ENCODE measurements at places on chromosomes 7 and 10.

GRCh38 chr10:123926401-123927264 lies 35.0 kb upstream of the CPXM2 start:
- no peak for DNase-seq

GRCh38 chr10:75685187-75685586 lies 253.8 kb downstream of the LRMDA start:
- DNase-seq, result no peak

DNA sequence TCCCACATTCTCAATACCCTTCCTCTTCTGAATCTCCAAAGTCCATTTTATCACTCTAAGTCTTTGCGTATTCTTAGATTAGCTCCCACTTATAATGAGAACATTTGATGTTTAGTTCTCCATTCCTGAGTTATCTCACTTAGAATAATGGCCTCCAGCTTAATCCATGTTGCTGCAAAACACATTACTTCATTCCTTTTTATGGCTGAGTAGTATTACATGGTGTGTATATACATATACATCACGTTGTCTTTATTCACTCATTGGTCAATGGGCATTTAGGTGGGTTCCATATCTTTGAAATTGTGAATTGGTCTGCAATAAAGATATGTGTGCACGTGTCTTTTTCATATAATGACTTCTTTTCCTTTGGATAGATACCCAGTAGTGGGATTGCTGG lies 32.3 kb downstream of the GPR22 start:
- no peak for DNase-seq

- no peak for DNase-seq
Observed at GRCh38 chr7:129952086-129952652, 591 bp downstream of the UBE2H start.

GRCh38 chr10:99459217-99459616 lies 28.8 kb upstream of the GOT1 start:
- DNase-seq, result no peak

- no peak for DNase-seq
Observed at GRCh38 chr7:106126170-106126938, 14.2 kb upstream of the SYPL1 start.

GRCh38 chr10:105328503-105329133 lies 687.5 kb downstream of the SORCS3 start:
- DNase-seq, result no peak

- DNase-seq, result no peak
Observed at GRCh38 chr7:48298779-48299178, 127.5 kb downstream of the ABCA13 start.

DNA sequence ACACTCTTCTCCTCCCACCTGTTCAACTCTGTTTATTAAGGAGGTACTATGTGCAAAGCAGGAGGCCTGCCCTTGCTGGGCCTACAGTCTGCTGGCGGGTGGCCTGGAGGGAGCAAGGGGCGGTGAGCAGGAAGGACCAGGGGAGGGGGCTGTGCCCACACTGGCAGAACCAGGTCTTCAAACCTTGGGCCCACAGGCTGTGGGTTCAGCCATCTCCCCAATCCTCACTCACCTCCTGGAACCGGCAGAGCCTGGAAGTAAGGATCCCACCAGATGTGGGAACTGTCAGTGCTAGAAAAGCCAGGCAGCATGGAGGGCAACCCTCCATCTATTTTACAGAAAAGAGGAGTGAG lies 50.8 kb downstream of the CAMK2B start:
- no peak for DNase-seq

- no peak for DNase-seq
Observed at GRCh38 chr7:127979113-127979727, 52.0 kb downstream of the LRRC4 start.

- DNase-seq, result no peak
Observed at GRCh38 chr10:75407713-75408508, 6.3 kb upstream of the ZNF503 start.

DNA sequence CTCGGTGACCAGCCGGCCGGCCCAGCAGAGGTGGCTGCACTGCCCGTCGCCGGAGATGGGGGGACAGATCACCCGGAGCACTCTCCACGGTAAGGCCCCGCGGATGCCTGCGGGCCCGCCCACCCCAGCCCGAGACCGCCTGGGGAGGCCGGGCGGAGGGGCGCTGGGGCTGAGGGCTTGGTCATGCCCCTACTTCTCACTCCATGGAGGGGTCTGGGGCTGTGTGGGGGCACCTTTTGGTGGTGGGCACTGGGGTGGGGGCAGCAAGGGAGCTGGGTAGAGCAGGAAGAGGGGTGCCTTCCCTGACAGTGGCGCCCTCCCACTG lies 61.8 kb downstream of the NEURL1 start:
- DNase-seq, result no peak

- DNase-seq, result no peak
Observed at GRCh38 chr10:86402283-86402941, 35.8 kb upstream of the GRID1 start.

DNA sequence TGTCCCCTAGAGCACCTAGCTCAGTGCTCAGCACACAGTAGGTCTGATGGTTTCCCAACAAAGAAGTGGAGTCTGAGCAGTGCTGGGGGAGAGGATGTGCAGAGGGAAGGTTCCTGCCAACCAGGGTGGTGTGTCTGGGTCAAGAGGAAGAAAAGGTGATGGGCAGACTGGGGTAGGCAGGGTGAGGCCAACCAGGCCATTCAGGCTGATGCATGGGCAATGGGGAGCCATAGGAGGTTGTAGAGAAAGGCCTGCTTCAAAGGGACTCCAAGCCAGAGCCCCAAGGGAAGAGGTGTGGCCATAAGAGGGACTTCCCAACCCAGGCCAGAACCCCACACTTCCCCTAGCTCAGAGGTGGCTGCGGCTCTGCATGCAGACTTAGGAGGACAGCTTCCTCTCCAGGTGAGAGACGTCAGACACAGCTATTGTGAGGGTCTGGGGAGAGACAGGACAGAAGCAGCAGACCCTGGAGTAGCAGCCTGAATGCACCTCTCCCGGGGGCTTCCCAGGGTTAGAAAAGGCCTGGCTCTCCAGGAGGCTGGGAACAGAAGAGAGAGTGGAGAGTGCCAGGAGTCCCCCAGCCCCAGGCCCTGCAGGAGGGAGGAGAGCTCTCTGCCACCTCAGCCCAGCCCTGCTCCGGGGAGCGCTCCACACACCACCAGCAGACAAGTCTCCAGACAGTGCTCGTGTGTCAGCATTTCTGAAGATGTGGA lies 87.4 kb upstream of the ZMIZ1 start:
- no peak for DNase-seq

- no peak for DNase-seq
Observed at GRCh38 chr10:119595134-119595675, 1.6 kb downstream of the TIAL1 start.

- DNase-seq, result no peak
Observed at GRCh38 chr10:110676016-110676415, 31.9 kb downstream of the RBM20 start.

DNA sequence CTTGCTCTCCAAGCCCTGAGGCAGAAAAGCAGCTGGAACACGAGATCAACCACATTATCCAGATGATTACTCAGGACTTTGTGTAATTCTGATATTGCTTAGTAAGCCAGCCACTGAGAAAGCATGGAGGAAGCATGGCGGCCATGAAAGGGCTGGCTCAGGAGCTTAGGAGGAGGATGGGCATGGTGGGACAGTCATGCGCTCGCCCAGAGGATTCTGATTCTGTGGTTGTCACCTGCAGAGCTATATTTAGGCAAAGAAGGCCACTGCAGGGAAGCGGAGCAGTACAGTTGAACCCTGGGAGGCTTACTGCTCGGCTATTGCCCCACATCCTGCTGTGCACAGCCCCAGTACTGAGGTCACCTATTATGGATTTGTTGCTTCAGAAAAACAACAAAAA lies 128.8 kb upstream of the DNAJB12 start:
- DNase-seq, result no peak

DNA sequence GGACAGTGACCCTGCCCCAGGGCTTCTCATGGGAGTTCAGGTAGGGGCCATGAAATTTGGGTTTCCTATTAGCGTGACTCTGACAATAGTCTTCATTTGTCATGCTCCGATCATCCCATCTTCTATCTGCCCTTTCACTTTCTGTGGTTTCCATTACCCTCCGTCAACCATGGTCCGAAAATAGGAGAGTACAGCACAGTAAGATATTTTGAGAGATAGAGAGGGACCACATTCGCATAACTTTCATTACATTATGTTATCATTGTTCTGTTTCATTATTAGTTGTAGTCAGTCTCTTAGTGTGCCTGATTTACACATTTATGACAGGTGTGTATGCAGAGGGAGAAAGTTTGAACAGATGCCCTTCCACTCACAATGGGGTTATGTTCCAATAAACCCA lies 649.2 kb downstream of the SDK1 start:
- no peak for DNase-seq

- DNase-seq, result no peak
Observed at GRCh38 chr7:100124301-100125230, 2.2 kb upstream of the MBLAC1 start.

GRCh38 chr10:52966904-52967303 lies 194.3 kb upstream of the MBL2 start:
- no peak for DNase-seq

DNA sequence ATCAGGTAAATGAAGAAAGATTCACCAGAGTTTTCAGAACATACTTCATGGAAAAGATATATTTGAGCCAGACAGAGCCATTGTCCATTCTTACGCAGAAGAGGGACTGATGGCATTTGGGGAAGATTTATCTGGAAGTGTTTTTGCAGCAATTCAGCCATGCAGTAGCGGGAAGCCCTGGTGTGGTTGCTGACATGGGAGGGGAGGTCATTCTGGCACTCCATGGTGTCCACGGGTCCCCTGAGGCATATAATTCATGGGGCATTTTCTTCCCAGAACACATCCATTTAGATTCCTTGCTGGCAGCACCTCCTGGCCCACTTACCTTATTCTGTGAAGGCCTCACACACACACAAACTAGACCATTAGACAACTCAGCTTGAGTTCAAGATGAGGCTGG lies 55.6 kb downstream of the WIPF3 start:
- DNase-seq, result no peak

DNA sequence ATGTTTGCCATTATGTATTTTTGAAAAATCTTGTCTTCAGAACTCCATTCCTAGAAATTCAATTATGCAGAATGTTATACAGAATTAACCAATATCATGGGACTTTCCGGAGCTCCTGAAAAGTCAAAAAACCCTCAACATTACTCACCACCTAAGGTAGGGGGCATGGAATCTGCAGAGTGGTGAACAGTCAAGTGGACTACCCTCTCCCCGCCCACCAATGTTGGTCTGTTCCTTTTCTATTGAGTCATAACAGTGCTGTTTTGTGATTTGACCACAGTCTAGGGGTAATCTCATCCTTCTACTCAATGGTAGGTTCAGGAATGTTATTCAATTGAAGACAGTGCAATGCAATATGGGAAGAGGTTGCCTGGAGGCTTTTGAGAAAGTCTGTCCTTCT lies 130.5 kb upstream of the HABP2 start:
- no peak for DNase-seq

DNA sequence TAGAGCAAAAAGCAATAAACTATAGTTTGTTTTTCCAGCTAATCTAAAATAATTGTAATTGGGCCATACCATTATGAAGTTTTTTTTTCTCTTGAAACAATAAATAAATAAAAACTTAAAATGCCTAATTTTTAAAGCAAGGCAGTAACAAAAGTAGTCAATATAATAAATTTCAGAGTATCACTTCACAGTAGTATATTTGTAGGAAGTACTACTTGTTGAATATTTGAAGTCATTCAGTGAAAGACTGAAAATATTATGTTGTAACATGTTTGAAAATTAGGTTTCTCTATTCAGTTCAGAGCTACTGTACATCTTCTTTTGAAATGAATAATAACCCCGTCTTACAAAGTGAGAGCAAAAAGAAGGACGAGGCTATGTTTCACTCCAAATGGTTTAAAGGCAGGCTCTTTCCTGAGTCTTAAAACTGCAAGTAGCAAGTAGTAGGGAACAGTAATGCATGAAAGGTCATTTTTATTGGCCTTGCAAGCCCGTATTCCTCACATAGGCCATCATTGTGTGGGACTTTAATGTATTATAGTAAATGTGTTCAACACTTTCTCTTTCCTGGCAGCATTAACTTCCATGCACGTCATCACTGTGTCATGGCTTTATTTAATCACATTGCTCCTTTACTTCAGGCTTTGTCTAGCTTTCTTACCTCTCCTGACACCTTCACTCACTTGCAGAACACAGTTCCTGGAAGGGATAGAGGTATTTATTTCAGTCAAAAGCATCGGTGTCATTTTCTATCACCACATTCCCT lies 141.4 kb downstream of the VTI1A start:
- DNase-seq, result no peak

DNA sequence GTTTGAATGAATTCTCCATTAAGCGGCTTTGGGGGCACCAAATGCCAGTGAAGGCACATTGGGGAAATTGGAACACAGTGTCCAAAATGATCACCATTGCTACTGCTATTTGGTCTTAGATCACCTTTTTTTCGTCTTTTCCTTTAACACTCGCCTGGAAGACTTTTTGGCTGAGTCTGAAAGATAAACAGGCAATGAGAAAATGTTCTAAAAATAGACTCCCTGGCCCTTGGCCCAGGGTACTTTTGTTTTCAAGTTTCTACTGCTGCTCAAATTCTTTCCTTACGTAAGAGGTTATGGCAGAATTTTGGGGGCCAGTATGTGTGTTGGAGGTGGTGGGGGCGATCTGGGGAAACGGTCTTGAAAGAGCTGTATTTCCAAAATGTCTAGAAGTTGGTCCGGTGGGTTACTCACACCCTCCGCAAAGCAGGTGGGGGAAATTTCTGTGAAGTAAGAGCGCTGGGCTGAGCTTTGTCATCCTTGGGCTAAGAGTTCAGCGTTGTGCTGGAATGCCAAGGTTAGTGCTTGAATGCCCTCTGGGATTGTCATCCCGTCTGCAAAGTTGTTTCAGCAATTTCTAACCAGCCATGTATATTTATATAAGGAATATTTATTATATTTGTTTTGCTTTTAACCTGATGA lies 1.3 kb upstream of the ITPRIP start:
- DNase-seq, result no peak

DNA sequence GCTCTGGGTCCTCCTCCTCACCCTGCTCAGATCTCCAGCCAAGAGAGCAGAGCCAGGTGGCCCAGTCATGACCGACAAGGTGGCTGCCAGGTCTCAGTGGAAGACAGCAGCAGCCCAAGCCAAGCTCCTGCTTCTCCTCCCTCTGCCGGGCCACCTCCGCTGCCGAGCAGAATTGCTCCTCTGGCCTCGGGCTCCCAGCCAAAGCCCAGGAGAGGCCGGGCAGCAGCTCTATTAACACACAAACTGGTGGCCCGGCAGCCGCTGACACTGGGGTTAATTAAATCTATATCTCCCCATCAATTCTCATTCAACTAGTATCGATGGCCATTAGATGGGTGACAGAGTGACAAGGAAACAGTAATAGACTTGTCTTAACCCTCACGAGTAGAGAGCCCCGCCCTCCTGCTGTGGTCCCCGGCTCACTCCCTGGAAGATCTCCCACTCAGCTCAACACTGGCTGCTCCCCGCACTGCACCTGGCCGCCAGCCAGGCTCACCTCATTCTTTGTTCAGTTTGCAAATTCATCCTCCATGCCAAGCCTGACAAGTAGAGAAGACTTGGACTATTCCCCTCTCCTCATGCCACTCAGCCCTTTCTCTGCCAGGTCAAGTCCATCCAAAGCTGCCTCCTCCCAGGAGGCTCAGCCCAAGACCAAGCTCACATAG lies 74.1 kb upstream of the UNC5B start:
- no peak for DNase-seq

GRCh38 chr10:119309423-119309770 lies 102.0 kb downstream of the GRK5 start:
- no peak for DNase-seq

GRCh38 chr7:101996131-101996691 lies 178.8 kb downstream of the CUX1 start:
- no peak for DNase-seq
